Activated CD8-positive, alpha-beta T cell treated with anti-CD3 and anti-CD28 coated beads for 36 hours (primary cell): ENCODE measurements at places on chromosomes 1 and 21.
A peak's percentile ranks its signal among the peaks of the same experiment; 100 is the strongest.

GRCh38 chr21:37369307-37369854 lies 2.8 kb downstream of the DYRK1A start:
- H3K36me3 ChIP-seq = peaks cover 11% of the 10 kb centered on the region
- peak overlapping the region; percentile 90 for H3K4me3 ChIP-seq
- H3K4me1 ChIP-seq = peaks cover 55% of the 10 kb centered on the region
- H3K27me3 ChIP-seq = no peaks in the 10 kb centered on the region
- peak overlapping the region; percentile 93 for H3K27ac ChIP-seq

DNA sequence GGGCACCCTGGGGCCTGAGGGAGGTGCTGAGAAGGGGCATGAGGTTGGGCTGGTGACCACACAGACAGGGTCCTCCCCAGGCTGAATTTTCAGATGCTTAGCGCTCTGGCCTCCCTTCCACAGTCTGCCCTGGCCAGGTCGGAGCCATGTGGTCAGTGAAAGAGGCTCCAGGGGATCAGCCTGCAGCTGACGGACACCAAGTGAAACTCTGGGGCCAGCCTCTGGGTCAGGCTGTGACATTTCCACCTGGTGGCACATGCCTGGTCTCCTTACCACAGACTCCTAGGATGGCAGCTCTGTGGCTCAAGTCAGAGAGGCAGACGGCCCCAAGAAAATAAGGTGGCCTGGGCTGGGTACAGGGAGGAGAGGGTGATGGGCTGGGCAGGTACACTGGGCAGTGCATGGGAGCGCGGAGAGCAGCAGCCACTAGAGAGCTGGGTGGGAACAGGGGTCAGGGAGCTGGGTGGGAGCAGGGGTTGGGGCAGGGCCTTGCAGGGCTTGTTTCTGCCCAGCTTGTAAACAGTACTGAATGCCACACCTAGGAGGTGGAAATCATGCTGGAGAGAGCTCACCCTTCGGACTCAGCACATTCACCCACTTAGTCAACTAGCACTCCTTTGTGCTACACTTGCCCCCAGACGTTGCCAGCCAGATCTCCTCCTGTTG lies 20.7 kb upstream of the ADARB1 start:
- no peaks in the 10 kb centered on the region for H3K4me1 ChIP-seq
- no peak overlapping the region for H3K4me3 ChIP-seq
- no peaks in the 10 kb centered on the region for H3K36me3 ChIP-seq
- H3K27me3 ChIP-seq = peaks cover 18% of the 10 kb centered on the region

- H3K27ac ChIP-seq = no peak overlapping the region
- no peak overlapping the region for H3K4me3 ChIP-seq
- peaks cover 52% of the 10 kb centered on the region for H3K4me1 ChIP-seq
- no peak for DNase-seq
These were observed 52.1 kb downstream of the CD34 start for GRCh38 chr1:207858806-207859205.

- H3K36me3 ChIP-seq = no peaks in the 10 kb centered on the region
- H3K4me3 ChIP-seq = no peak overlapping the region
- H3K27me3 ChIP-seq = peaks cover 6% of the 10 kb centered on the region
- no peaks in the 10 kb centered on the region for H3K4me1 ChIP-seq
- no peak overlapping the region for H3K27ac ChIP-seq
These were observed 29.7 kb upstream of the KIRREL1 start for GRCh38 chr1:157963713-157964112.

DNA sequence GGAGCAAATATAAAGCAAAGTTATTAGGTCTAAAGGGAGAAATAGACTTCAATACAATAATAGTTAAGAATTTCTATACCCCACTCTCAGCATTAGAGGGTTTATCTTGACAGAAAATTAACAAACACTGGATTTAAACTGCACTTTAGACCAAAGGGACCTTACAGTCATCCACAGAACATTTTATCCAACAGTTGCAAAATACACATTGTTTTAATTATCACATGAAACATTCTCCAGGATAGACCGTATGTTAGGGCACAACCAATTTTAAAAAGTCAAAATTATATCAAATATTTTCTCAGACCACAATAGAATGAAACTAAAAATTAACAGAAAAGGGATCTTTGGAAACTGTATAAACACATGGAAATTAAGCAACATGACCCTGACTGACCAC lies 384.5 kb upstream of the C1orf87 start:
- no peak overlapping the region for H3K27ac ChIP-seq
- DNase-seq = no peak
- no peak overlapping the region for H3K4me3 ChIP-seq

DNA sequence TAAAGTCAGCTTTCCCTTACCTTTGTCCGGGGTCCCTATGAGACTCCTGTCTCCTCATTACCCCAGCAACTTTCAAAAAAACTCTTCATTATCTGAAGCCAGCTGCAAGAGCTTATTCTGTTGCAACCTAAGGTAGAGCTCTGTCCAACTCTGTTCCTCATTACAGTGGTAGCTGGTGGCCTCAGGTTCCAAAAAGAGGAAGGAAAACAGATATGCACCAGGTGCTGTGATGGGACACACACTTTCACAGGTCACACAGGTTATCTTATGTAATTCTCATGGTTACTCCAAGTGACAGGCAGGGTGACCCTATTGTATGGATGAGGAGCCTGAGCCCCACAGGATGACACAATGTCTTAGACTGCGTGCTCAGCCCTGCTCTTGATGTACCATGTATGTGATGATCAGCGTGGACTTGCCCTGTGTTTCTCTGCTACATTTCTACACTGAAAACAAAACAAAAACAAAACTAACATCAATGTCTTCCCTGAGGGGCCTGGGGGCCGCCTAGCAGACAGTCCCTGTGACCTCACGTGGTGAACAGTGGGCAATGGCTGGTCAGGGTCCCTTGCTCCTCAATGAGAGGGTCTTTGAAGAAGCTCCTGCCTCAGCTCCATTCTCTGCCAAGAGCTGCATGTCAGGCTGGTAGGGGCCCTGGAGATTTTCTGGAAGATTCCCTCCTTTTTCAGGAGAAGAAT lies 9.7 kb upstream of the TENT5C start:
- no peaks in the 10 kb centered on the region for H3K4me1 ChIP-seq
- no peaks in the 10 kb centered on the region for H3K36me3 ChIP-seq
- H3K27me3 ChIP-seq = peaks cover 5% of the 10 kb centered on the region
- H3K4me3 ChIP-seq = no peak overlapping the region
